ENCODE measurements at places on chromosomes 5 and 9. TPM values are rescaled to one million over a fixed set of nuclear protein-coding genes. Genes with fewer than 3 reads are reported as not detected.

DNA sequence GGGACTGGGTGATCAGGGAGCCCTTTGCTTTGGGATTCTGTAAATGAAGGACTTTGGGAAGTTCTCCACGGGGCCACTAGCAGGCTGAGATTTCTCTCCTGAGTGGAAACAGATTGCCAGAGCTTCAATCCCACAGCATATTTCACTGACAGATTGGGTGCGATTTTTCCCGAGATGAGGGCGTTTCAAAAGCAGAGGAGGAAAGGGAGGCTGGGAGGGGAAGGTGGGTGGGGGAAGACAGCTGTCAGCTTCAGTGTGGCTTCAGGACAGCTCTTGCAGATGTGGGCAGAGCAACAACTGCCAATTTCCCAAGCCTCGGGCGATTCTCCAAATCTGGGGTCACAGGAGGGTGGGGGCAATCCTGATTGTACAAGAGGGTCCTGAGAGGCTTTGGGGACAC is 258.5 kb upstream of the ADRA1B start:
- no peaks in the 10 kb centered on the region for H3K27me3 ChIP-seq
- H3K27ac ChIP-seq, result no peak overlapping the region
- H3K4me1 ChIP-seq, result no peaks in the 10 kb centered on the region
- no peaks in the 10 kb centered on the region for H3K36me3 ChIP-seq

DNA sequence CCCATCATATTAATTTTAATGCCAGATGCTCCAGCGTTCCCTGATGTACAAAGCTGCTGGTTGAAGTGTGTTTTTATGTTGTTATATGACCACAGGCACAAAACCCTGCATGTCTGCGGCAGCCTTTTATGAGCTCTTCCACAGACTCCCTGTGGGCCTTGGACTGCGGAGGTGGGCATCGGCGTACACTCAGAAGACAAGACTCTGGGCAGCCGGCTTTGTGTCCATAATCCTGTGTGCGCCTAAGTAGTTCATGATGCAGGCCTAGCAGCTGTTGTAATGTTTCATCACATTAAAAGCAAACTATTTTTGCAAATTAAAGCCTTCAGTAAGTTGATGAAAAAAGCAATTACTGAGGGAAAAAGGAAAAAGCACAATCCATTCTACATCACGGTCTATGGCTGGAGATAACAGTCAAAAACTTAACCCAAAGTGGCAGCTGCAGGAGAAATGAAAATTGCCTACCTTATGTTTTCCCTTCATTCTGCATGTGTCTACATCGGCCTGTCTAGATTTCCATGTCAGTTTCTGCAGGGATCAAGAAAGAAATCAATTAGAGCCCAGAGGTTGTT is 78.8 kb downstream of the SEMA6A start:
- no peaks in the 10 kb centered on the region for H3K36me3 ChIP-seq
- H3K27me3 ChIP-seq, result no peaks in the 10 kb centered on the region
- no peak for DNase-seq
- H3K27ac ChIP-seq, result no peak overlapping the region
- H3K4me1 ChIP-seq, result peaks cover 8% of the 10 kb centered on the region
- H3K4me3 ChIP-seq, result no peak overlapping the region

DNA sequence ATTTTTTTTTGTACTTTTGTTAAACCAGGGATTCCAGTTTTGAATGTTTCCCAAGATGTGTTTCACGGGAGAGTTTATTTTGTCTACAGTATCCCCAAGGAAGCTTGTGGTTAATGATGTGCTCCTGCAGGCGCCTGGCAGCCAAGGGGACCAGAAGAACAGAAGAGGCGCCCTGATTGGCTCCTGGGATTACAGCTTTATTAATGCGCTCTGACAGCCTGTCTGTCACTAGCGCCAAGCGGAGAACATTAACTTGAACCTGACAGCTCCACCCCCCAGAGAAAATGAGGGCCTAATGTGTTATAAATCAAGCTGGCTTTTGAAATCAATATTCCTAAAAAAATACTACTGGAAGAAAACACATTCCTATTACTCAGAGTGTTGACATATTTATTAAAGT is 5.0 kb upstream of the FBXL7 start:
- no peaks in the 10 kb centered on the region for H3K36me3 ChIP-seq
- no peak overlapping the region for H3K27ac ChIP-seq
- no peak overlapping the region for H3K4me3 ChIP-seq
- peaks cover 7% of the 10 kb centered on the region for H3K27me3 ChIP-seq
- H3K4me1 ChIP-seq, result no peaks in the 10 kb centered on the region

Gene SOHLH1
- total RNA-seq, result not detected

Gene PITX1
- 0.14 TPM for total RNA-seq
